Uterine smooth muscle cell (primary cell): ENCODE measurements at places on chromosomes 4 and X. TPM values are rescaled to one million over a fixed set of nuclear protein-coding genes. Genes with fewer than 3 reads are reported as not detected.

Gene MAGEB6
- total RNA-seq, result not detected in 2 replicates

Gene PROM1
- under 0.01 TPM in 1 of 2 replicates, not detected in the other for total RNA-seq

Gene PPEF1
- not detected in 2 replicates for total RNA-seq

Gene NHS
- 2.3 and 4.6 TPM in 2 replicates for total RNA-seq

Gene POF1B
- total RNA-seq, result not detected in 2 replicates

Gene MEPE
- not detected in 2 replicates for total RNA-seq

Gene GLOD5
- total RNA-seq, result not detected in 2 replicates

Gene CLNK
- not detected in 2 replicates for total RNA-seq

Gene MAOB
- 0.37 and 0.66 TPM in 2 replicates for total RNA-seq

Gene GABRB1
- total RNA-seq, result 0.55 TPM in 1 of 2 replicates, not detected in the other

Gene DCAF8L2
- total RNA-seq, result not detected in 2 replicates

Gene MAGEA12
- total RNA-seq, result not detected in 2 replicates

Gene RGN
- total RNA-seq, result 2.9 and 6.7 TPM in 2 replicates

Gene PHOX2B
- not detected in 2 replicates for total RNA-seq

Gene FSTL5
- under 0.01 and 0.50 TPM in 2 replicates for total RNA-seq

Gene DMP1
- not detected in 2 replicates for total RNA-seq

Gene GYPA
- total RNA-seq, result not detected in 2 replicates

Gene C1QTNF7
- total RNA-seq, result 0.12 and 0.33 TPM in 2 replicates

Gene FREM3
- under 0.01 TPM in 1 of 2 replicates, not detected in the other for total RNA-seq

Gene DTHD1
- total RNA-seq, result under 0.01 TPM in 1 of 2 replicates, not detected in the other

Gene TTC29
- total RNA-seq, result 0.66 TPM in 1 of 2 replicates, not detected in the other

Gene IL9R
- total RNA-seq, result under 0.01 TPM in 1 of 2 replicates, not detected in the other

Gene TMSB15B
- 4.9 and 6.1 TPM in 2 replicates for total RNA-seq

Gene S100P
- total RNA-seq, result not detected in 2 replicates

Gene SYNPO2
- total RNA-seq, result 7.0 and 20.4 TPM in 2 replicates

Gene PNCK
- total RNA-seq, result 1.2 TPM in 1 of 2 replicates, not detected in the other

Gene ANTXR2
- total RNA-seq, result 147 and 264 TPM in 2 replicates

Gene MAP9
- total RNA-seq, result 13.3 and 15.7 TPM in 2 replicates

Gene NAT8L
- total RNA-seq, result under 0.01 and 0.12 TPM in 2 replicates

Gene SASH3
- total RNA-seq, result not detected in 2 replicates

Gene SLC30A9
- 101 and 104 TPM in 2 replicates for total RNA-seq

Gene TLL1
- under 0.01 and 0.12 TPM in 2 replicates for total RNA-seq

Gene FOXP3
- not detected in 2 replicates for total RNA-seq

Gene LYAR
- 14.0 and 28.7 TPM in 2 replicates for total RNA-seq

Gene ZAR1
- total RNA-seq, result under 0.01 and 0.11 TPM in 2 replicates

Gene NWD2
- total RNA-seq, result not detected in 2 replicates

Gene TKTL1
- not detected in 2 replicates for total RNA-seq

Gene HNRNPD
- 28.7 and 45.3 TPM in 2 replicates for total RNA-seq

Gene FGB
- total RNA-seq, result not detected in 2 replicates

Gene RENBP
- 1.4 and 2.0 TPM in 2 replicates for total RNA-seq

Gene PTPN13
- total RNA-seq, result 69.2 and 91.1 TPM in 2 replicates

Gene TEX11
- total RNA-seq, result 0.12 TPM in 1 of 2 replicates, not detected in the other

Gene LDB2
- 30.6 and 38.7 TPM in 2 replicates for total RNA-seq

Gene HS3ST1
- under 0.01 TPM in 1 of 2 replicates, not detected in the other for total RNA-seq

Gene RHOXF2
- total RNA-seq, result not detected in 2 replicates

Gene UCHL1
- total RNA-seq, result 680 and 1,019 TPM in 2 replicates

Gene IL2
- not detected in 2 replicates for total RNA-seq

Gene MAGEB2
- not detected in 2 replicates for total RNA-seq

Gene CENPVL1
- not detected in 2 replicates for total RNA-seq

Gene UGT2B10
- not detected in 2 replicates for total RNA-seq

Gene PSAPL1
- not detected in 2 replicates for total RNA-seq

Gene RBPJ
- 182 and 202 TPM in 2 replicates for total RNA-seq

Gene NDUFA1
- 40.5 and 66.1 TPM in 2 replicates for total RNA-seq

Gene TCEAL6
- total RNA-seq, result not detected in 2 replicates

Gene TRIM61
- total RNA-seq, result 1.5 and 2.7 TPM in 2 replicates

Gene PPP4R3C
- not detected in 2 replicates for total RNA-seq

Gene SERTM2
- 1.9 TPM in 2 replicates for total RNA-seq

Gene STARD8
- total RNA-seq, result 3.2 and 8.7 TPM in 2 replicates

Gene SYTL5
- 0.66 and 1.2 TPM in 2 replicates for total RNA-seq
